ENCODE measurements at places on chromosomes 6 and 20.

GRCh38 chr6:54014440-54014839 lies 96.8 kb upstream of the MLIP start:
- no peak for DNase-seq

GRCh38 chr20:48360342-48360975 lies 467.3 kb downstream of the PREX1 start:
- DNase-seq, result no peak

DNA sequence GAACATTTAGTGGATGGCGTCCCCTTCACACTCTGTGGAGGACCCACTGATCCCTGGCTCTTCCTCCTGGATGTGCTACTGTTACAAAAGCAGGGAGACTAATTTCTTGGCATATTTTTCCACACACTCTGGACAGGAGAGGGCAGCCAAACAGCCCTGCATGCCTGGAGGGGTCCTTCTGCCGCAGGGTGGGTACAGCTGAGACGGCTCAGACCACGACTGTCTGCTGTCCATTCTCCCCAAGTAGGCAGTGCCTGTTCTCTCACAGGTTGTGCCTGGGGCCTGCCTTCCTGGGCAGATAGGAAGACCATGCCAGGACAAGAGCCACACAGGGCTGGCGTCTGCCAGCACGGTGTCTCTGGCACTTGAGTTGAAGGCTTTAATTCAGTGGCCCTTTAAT lies 260.1 kb downstream of the FOXC1 start:
- no peak for DNase-seq

- DNase-seq, result no peak
Observed at GRCh38 chr6:119237177-119237715, 112.3 kb downstream of the MAN1A1 start.

DNA sequence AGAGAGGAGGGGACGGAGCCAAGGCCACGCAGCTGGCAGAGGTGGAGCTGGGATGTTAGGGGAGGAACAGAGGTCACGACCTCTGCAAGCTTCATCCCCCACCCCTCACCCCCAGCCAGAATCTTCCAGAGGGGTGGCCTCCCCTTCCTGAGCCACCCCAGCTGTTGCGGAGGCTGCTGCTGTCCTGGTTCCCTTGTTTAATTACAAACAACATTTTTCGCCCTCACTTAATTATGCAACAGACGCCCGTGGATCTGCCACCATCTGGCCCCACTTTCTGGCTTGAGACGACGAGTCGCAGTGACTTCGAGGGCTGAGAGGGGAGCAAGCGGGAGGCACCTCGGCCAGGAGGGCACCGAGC lies 153.7 kb upstream of the PTPN1 start:
- DNase-seq, result no peak

GRCh38 chr20:5933802-5934436 lies 16.4 kb downstream of the TRMT6 start:
- no peak for DNase-seq

DNA sequence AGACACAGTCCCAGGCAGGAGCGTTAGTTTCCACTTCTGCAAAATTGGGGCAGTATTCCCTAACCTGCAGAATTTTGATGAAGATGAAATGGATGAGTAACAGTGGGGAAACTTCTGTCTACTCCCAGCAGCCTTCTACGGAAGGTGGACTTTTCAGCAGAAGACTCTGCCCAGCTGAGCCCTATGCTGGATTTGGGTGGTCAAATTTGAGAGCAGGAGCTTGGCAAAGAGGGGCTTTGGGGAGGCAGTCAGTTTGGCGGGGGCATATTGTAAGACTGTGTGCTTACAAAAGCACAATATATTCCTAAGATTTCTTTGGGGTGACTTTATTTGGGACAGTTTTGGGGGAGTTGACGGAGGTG lies 5.4 kb upstream of the SDCBP2 start:
- no peak for DNase-seq

GRCh38 chr6:27865850-27866356 lies 46.3 kb downstream of the OR2B2 start:
- DNase-seq, result no peak

- no peak for DNase-seq
Observed at GRCh38 chr6:169725125-169726048, 1.1 kb upstream of the PHF10 start.

DNA sequence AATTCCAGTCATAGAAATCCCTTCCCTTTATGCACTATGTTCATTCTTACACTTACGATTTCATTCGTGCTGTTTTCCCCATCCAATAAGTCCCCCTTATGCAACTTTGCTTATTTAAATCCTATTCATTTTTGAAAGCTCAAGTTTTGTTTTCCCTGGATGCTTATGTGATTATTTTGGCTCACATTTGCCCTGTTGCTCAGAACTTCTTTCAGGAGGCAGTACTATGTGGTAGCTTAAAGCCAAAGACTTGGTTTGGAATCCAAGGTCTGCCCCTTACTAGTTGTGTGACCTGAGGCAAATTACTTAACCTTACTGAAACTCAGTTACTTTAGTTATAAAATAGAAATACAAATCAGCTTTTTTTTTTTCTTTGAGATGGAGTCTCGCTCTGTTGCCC lies 59.6 kb downstream of the MOXD1 start:
- DNase-seq, result no peak

DNA sequence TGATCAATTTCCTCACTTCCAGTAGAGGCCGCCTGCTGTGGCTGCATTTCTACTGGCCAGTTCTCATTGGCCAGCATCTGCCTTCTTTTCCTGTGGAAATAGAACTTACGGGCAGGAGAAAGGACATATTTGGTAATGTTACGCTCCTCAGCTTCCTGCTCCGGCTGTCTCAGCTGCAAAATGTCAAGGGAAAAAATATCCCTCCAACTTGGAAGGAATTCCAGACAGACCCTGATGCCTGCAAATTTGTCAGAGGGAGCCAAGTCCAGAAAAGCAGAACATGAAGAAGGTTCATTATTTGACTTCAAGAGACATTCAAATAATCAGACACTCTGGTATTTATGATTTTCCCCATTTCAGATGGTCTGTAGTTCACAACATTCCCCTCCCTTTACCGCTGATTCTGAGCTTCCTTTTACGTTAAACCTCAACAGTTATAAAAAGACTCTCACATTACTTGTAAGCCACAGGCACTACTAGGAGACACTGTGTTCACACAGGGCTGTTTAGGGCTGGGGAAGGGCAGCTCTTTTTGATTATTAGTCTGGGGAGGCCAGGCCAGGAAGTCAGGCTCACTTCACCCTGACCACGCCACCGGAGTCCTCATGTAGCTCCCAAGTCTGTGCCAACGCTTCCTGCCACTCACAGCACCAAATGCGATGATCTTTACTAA lies 179.6 kb upstream of the CCN2 start:
- DNase-seq, result no peak

DNA sequence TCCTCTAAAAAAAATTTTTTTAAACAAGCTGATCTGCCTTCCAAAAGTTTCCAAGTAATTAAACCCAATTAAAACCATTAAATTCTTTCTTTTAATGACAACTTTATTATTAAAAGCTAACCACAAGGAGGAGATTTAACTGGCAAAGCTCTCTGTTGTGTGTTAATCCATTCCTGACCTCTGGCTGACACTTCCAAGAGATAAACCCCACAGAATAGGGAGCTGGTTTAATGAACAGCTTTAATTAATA lies 230.8 kb downstream of the EYA2 start:
- DNase-seq, result no peak

DNA sequence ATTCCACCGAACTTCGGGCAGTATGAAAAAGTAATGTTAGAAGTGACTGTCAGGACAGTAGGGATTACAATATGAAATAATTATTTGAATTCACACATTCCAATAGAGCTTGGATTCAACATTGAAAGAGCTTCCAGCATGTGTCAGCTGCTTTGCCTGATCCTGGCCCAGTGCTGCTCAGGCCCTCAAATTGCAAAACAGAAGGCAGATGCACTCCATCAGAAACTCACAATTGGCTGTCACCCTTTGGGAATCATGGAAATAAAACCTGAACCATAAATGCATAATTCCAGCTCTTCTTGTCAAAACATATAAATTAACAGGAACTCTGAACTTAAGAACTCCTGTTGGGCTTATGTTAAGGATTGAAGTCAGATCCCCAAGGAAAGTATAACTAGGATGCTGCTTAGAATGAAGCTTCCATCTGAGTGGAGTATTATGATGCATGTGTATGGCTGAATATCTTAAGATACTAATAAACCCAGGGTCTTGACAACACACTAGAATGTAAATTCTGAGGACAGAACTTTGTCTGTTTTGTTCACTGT lies 1.8 kb upstream of the NDUFAF4 start:
- DNase-seq, result no peak

- no peak for DNase-seq
Observed at GRCh38 chr6:154268486-154268885, 88.1 kb downstream of the IPCEF1 start.

Measured in stimulated activated CD4-positive, alpha-beta T cell treated with anti-CD3 and anti-CD28 coated beads, Interleukin-15, amount 100 ng/mL, for 1 hour (primary cell).